ENCODE measurements at places on chromosomes 7 and 10. TPM values are rescaled to one million over a fixed set of nuclear protein-coding genes. Genes with fewer than 3 reads are reported as not detected.

The ZNF488 gene
- not detected for total RNA-seq

The HOXA9 gene
- not detected for total RNA-seq

The SRGN gene
- 382 TPM for total RNA-seq

- no peak for DNase-seq
Measured at GRCh38 chr7:117769085-117769484, 104.2 kb downstream of the CTTNBP2 start.

GRCh38 chr10:129626796-129627435, 159.9 kb downstream of the MGMT start:
- DNase-seq: no peak

DNA sequence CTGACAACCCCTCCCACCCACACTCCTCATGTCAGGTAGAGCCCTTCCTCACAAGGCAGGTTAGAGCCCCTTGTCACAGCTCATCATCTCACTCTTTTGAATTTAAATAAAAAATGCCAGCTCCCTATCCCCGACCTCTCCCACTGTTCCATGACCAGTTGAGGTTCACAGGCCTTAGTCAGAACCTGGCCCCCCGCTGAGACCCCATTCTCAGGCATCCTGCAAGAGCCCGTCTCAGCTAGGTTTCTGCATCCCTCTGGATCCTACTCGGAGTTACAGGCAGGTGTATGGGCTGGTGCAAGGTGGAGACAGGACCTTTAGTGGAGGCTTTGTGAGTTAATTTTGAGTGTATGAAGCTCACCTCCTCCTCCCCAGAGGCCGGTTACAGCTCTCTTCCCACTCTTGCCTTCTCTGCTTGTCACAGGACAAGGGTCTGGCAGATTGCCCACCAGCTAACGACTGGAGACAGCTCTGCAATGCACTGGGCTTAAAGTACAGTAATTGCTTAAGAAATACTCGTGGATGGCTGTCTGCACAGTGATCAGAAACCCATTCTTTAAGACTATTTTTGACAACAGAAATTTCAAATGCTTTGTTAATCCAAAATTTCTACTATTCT, 394.9 kb upstream of the DPP6 start:
- no peak for DNase-seq

- no peak for DNase-seq
Measured at GRCh38 chr10:36042135-36042534, 400.0 kb upstream of the FZD8 start.

DNA sequence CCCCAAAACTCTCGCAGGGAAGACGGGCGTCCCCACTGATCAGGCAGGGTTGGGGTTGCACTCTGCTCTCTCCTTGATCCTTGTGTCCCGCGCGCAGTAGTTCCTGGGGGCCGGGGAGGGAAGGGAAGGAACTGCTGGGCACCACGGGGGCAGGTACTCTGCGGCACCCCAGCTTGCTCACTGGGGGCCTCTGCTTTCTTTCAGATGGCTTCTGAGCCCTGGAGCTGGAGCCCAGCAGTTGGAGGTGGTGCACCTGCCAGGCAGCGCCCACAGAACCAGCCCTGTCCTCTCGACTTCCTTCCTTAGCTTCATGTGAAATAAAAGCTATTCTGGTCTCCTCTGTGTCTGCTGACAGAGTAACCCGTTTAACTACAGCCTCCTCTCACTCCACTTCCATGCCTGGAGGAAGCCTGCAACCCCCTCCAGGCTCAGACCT, 12.2 kb downstream of the PLAC9 start:
- no peak for DNase-seq
